Bladder microvascular endothelial cell (primary cell): ENCODE measurements at places on chromosomes 3 and 15. TPM values are rescaled to one million over a fixed set of nuclear protein-coding genes. Genes with fewer than 3 reads are reported as not detected.

The CMC1 gene
- 2.9 and 4.7 TPM in 2 replicates for total RNA-seq

The POPDC2 gene
- 0.16 and 0.76 TPM in 2 replicates for total RNA-seq

The PDCD10 gene
- 56.5 and 82.9 TPM in 2 replicates for total RNA-seq

The TMEM40 gene
- under 0.01 TPM in 1 of 2 replicates, not detected in the other for total RNA-seq

The DCLK3 gene
- under 0.01 TPM in 1 of 2 replicates, not detected in the other for total RNA-seq

The SLC6A20 gene
- not detected in 2 replicates for total RNA-seq

The LYZL4 gene
- not detected in 2 replicates for total RNA-seq

The SAMD7 gene
- not detected in 2 replicates for total RNA-seq

The AADACL2 gene
- total RNA-seq, result not detected in 2 replicates

The GCSAM gene
- total RNA-seq, result not detected in 2 replicates

The SNX33 gene
- 6.6 and 15.7 TPM in 2 replicates for total RNA-seq

The SLC6A1 gene
- not detected in 2 replicates for total RNA-seq

The TEX55 gene
- total RNA-seq, result not detected in 2 replicates

The PLA2G4E gene
- total RNA-seq, result not detected in 2 replicates

The CISH gene
- total RNA-seq, result 0.16 and 0.44 TPM in 2 replicates
